ENCODE measurements at places on chromosomes 5 and 9.

DNA sequence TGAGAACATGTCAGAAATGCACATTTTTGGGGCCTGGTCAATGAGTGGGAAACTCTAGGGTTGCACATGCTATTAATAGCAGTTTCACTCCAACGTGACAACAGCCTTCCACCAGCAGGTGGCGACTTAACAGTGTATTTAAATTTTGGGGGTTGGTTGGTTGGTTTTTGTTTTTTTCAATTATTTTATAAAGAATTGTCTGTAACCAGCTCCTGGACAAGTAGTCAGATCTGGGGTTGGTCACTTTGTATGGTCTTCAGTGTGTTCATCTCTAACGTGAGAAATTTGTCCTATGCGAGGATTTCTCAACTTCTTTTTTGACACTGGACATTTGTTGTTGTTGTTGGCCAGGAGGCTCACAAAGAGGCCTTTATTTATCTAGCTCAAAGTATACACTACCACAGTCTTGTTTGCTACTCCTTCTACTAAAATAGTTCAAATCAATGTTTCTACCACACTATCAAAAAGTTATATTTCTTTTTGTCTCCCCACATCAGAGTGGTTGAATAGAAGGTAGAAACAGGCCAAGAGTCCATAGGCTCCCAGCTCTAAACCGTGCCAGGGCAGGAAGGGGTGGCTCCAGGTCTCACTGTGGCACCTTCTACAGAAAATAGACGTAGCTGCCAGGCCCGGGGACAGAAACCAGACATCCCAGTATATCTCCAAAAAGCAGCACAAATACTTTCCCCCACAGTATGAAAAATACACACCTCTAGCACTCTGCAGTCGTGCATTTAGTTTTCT is 110.4 kb downstream of the TRPM6 start:
- DNase-seq = no peak

GRCh38 chr9:133370685-133371084 is 5.2 kb downstream of the SURF4 start:
- DNase-seq = no peak

DNA sequence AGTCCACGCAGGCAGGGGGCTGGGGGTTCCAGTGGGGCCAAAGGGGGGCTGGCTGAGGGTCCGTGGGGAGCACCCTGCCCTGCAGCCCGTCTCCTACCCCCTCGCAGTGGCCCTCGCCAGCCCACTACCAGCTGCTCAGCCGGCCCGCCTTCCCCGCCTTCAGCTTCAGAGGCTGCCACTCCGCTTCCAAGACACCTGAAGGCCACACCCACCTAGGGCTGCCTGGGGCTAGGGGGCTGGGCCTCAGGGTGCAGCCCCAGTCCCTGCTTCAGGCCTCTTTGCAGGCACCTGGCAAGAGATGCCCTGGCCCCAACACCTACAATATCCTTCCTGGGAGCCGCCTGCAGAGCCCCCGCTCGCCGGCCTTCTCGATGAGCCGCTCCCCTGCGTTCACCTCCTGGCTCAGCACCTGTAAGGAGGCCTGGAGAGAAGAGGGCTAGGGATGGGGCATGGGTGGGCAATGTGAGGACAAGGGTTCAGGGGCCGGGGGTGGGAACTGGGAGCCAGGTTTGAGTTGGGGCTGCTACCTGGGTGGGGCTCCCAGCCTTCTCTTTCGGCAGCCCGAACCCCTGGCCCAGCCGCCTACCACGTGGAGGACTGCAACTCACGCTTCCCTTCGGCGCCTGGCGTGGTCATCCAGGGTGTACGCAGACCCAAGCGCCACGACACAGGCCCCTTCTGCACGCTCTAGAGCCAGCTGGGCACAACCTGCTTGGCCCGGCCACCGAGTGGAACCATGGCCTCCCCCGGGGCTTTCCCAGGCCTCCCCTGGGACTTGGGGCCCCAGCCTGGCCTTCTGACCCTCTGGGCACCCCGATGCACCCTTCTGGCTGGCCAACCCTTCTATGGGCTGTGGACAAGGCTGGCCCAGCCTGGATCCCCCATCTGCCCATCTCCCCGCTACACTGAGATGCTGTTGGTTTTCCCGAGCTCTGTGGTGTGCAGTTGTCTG is 1.7 kb downstream of the STPG3 start:
- DNase-seq = no peak

DNA sequence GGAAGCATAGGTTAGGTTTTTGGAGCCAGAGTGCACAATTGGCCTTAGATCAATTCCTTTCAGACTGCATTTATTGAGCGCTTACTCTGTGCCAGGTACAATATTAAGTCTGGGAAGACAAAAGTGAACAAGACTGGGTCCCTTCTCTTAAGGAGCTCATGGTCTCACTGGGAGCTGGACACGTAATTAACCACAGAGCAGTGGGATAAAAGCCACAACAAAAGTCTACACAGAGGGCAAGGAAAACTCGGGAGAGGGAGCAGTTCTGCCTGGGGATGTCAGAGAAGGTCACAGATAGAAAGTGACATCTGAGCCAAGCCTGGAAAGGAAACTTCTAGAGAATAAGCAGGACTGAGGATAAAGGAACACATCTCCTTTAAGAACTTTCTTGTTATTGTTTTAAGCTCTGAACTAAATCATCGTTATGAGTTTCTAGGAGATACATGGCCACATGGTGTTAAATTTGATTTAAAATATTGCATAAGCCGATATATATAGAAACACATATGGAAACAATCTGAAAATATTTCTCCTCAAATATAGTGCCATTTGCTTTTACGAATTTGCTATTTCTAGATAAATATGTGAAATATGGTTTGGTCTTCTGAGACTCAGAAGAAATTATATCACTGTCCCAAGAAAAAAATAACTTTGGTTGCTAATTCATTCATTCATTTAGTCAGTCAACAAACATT is 40.1 kb upstream of the PDE8B start:
- no peak for DNase-seq

- peak; percentile 46 for DNase-seq
Measured at GRCh38 chr5:170183816-170184687, 48.7 kb upstream of the C5orf58 start.

- no peak for DNase-seq
Measured at GRCh38 chr9:35227284-35227683, 65.5 kb downstream of the UNC13B start.

- DNase-seq = no peak
Measured at GRCh38 chr9:3784641-3785040, 258.8 kb upstream of the RFX3 start.

GRCh38 chr5:60488466-60489130 is 211.4 kb downstream of the DEPDC1B start:
- DNase-seq = no peak

DNA sequence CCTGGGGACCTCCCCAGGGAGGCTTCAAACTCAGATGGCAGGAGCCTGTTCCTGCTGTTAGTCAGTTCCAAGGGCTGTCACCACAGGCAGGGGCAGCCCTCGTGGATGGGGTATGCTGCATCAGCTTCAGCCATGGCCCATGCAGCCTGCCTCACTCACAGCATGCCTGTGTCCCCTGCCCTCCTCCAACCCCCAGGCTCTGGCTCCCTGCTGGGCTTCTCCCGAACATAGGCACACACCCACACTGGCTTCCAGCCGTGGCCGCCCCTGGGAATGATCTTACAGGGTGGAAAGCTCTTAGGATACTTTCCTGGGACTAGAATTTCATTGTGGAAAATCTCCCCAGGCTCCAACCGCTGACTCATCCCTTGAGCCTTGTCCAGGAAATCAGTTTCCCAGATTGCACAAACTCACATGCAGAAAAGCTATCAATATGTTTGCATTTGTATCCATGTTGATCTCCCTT is 163.8 kb downstream of the SEC61B start:
- DNase-seq = no peak

DNA sequence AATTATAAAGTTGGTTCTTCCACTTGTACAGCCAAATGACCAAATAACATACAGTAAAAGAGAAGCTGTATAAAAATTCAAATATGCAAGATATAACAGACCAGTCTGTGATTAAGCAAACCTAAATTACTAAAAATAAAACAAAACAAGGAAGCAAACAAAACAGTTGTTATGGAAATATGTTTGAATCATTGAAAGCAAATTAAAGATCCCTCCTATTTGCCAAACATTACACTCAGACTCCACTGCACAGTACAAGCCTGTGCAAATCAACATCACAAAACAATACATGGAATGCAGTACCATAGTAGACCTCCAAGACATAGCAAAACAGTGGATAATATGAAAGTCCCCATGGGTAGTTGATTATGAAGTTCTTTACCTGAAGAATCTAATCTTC is 288.1 kb upstream of the PTGER4 start:
- DNase-seq = no peak

GRCh38 chr5:134071614-134072207 is 42.8 kb upstream of the TCF7 start:
- no peak for DNase-seq

GRCh38 chr9:19816769-19817168 is 27.9 kb upstream of the SLC24A2 start:
- no peak for DNase-seq

GRCh38 chr5:135737701-135738563 is 96.5 kb upstream of the SLC25A48 start:
- DNase-seq = no peak

GRCh38 chr5:11056560-11056959 is 295.5 kb upstream of the DAP start:
- no peak for DNase-seq

DNA sequence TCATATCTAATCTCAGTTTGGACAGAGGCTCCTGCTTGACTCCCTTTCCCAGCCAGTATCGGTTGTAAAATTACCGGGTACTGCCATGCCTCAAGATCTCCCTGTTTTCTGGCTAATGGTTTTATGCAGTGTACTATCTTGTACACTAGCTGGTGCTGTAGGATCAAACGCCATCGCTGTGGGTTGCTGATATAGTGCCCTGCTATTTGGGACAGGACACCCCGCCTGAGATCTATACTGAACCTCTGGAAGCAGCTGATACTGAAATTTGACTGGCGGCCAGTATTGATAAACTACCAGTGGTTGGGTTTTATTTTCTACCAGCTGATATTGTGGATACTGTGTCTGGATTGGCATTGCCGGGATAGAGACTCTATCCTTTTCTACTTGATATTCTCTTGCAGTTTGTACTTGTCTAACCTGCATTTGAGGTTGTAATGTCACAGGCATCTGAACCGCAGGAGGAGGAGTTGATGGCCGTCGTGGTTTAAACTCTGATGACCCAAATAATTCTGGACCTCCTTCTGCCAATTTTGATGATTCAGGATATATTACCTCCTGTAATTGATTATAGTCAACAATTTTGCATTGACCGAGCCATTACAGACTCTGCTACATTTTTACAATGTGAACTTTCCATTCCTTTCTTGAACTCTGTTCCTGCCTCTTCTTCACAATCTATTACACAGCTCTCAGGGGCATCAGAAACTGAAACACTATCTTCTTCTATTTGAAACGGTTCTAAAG is 112.5 kb upstream of the LARP1 start:
- no peak for DNase-seq

- DNase-seq = no peak
Measured at GRCh38 chr5:160311491-160312133, 752 bp downstream of the CCNJL start.

- no peak for DNase-seq
Measured at GRCh38 chr9:107309271-107309670, 26.2 kb downstream of the RAD23B start.

DNA sequence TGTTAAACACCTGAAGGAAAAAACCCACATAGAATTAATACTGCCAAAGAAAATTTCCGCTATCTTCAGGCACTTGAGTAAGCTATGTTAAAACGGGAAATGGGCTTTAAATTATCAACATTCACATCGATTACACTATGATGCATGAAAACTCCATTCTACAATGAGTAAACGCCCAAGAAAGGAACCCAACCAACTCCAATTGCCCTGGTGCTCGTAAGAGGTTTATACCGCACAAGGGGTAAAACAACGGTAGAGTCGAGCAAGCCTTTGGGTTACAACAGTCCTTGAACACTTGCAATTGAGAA is 1.0 kb downstream of the AGTPBP1 start:
- peak; percentile 27 for DNase-seq

DNA sequence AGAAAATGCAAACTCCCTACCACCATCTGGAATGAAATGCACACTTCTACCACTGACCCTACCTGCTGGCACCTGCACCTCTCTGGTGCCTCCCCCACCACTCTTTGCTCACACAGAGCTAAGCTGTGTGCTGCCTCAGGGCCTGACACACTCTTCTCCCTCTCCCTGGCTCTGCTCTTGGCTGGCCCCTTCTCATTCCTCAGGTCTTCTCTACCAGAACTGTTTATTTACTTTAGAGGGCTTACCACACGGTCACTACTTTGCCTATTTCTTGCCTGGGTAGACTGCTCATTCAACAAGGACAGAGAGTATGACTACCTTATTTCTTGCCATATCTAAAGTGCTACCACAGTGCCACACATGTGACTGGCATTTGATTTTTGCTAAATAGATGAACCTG is 3.3 kb downstream of the REEP5 start:
- DNase-seq = no peak

DNA sequence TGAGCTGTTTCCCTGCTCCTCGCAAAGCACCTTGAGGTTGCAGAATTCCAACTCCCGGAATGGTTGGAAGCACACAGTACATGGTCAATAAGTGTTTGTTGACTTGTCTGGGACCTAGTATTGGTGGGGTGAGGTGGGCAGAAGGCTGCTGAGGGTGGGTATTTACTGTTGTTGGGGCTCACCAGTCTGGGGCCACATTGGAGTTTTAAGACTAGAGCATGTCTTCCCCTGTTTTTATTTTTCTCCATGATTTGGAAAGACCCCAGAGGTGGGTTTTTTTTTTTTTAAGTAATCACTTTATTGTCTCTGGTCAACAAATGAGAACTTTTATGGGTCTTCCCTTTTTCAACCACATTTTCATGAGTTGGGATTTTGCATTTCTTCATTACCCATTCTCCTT is 55.1 kb downstream of the IRF1 start:
- DNase-seq = no peak

GRCh38 chr5:132392978-132393825 is 23.7 kb downstream of the SLC22A5 start:
- DNase-seq = no peak

DNA sequence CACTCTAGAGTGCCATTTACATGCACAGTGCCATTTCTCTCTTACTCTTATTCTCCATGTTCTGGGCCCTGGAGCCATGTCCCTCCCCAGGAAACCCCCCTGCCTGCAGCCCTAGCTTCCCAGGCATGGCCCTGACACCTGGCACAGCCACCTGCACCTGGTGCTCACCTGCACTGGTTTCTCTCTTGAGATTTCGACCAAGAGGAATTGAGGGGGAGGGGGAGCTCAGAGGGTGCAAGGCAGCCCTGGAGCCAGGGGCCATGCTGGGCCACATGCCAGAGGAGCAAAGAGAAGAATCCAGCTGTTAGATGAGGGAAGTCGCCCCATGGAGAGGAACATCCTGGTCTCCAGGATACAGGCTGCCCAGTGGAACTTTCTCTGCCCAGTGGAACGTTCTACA is 65.0 kb upstream of the RAPGEF1 start:
- no peak for DNase-seq

- no peak for DNase-seq
Measured at GRCh38 chr5:96966801-96967200, 30.9 kb downstream of the LNPEP start.

GRCh38 chr9:99590840-99591239 is 230.8 kb upstream of the NR4A3 start:
- no peak for DNase-seq

- no peak for DNase-seq
Measured at GRCh38 chr9:83313781-83314180, 224.4 kb downstream of the FRMD3 start.

Measured in right renal cortex interstitium (tissue), 3 donors.